ENCODE measurements at places on chromosomes 3 and 15.

- DNase-seq = no peak
These were observed 2.3 kb downstream of the GORASP1 start for GRCh38 chr3:39104961-39105686.

- no peak for DNase-seq
These were observed 504.2 kb downstream of the IGSF11 start for GRCh38 chr3:118530350-118530922.

- no peak for DNase-seq
These were observed 121.5 kb downstream of the PTPRG start for GRCh38 chr3:61682671-61683548.

GRCh38 chr3:87410110-87410509 is 133.7 kb upstream of the POU1F1 start:
- DNase-seq = no peak

DNA sequence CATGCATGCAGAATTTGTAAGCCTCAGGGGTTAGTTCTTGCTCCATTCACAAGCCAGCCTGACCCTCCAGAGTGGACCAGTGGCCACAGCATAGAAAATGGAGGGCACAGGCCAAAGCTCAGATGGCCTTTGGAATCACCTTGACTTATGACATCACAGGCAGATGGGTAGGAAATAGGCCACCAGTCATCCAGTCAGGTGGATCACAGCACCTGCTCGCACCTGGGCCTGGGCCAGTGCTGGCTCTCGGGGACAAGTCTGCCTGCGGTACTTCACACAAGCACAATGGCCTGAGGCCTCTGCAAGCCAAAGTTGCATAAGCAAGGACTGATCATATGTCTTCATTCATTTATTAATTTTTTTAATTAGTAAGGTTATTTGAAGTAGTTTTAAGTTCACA is 39.3 kb downstream of the PPCDC start:
- DNase-seq = no peak

- DNase-seq = no peak
These were observed 354.1 kb downstream of the GABRG3 start for GRCh38 chr15:27324886-27325615.

DNA sequence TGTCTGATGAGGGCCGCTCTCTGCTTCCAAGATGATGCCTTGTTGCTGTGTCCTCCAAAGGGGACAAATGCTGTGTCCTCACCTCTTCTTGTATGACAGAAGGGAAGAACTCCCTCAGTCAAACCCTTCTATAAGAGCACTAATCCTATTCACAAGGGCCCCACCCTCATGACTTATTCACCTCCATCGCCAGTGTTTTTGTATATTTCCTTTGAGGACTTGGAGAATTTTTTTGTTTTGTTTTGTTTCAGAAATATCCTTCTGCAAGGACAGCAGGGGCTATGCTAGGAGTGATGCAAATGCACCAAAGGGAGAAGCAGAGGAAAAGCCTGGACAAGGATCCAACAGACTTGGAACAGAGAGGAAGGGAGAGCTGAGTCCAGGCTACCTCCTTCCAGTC is 214.4 kb downstream of the TLE3 start:
- no peak for DNase-seq

- no peak for DNase-seq
These were observed 436.4 kb upstream of the KCNMB2 start for GRCh38 chr3:178099862-178100261.

DNA sequence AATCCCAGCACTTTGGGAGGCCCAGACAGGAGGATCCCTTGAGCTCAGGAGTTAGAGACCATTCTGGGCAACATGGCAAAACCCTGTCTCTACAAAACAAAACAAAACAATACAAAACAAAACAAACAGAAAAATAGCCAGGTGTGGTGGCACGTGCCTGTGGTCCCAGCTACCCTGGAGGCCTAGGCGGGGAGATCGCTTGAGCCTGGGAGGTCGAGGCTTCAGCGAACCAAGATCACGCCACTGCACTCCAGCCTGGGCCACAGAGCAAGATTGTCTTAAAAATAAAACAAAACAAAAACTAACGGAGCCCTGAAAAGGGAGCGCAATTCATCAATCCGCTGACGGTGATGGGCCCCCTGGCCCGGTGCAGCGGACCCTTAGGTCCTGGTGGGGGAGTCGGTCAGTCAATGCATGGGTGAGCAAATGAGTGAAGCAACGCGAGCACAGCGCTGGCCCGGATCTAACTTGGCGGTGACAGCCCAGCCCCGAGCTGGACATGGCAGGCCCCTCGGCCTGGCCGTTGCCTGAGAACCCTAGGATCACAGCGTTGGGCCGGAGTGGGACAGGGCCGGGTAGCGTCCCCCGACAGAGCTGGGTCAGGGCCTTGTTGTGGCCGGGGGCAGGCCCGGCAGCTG is 52.4 kb upstream of the BLM start:
- no peak for DNase-seq

GRCh38 chr15:99735868-99736267 is 2.6 kb upstream of the LYSMD4 start:
- no peak for DNase-seq

GRCh38 chr3:115478359-115478758 is 145.0 kb upstream of the GAP43 start:
- no peak for DNase-seq
